Adrenal gland (tissue), 19 donors: ENCODE measurements at places on chromosomes 6 and 20. TPM values are rescaled to one million over a fixed set of nuclear protein-coding genes. Genes with fewer than 3 reads are reported as not detected.

DNA sequence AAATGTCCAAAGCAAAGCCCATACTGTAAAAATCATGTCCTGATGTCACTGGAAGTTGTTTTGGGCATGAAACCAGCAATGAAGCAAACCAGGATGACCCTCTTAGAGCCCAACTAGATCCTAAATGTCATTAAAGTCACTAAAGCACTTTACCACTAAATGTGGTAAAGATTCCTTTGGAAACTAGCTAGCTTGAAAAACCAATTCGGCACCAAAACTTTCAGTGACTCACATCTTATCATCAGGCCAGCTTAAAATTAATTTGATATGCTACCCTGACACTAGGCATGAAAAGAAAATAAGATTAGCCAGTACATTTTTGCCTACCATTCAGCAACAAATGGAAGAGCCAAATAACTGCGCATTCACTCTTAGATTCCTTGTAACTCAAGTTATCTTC is 145.8 kb downstream of the PACRG start:
- no peak overlapping the region for H3K4me3 ChIP-seq
- H3K4me1 ChIP-seq: peaks cover 4% of the 10 kb centered on the region
- H3K36me3 ChIP-seq: no peaks in the 10 kb centered on the region
- no peak overlapping the region for H3K27ac ChIP-seq
- no peak for DNase-seq

DNA sequence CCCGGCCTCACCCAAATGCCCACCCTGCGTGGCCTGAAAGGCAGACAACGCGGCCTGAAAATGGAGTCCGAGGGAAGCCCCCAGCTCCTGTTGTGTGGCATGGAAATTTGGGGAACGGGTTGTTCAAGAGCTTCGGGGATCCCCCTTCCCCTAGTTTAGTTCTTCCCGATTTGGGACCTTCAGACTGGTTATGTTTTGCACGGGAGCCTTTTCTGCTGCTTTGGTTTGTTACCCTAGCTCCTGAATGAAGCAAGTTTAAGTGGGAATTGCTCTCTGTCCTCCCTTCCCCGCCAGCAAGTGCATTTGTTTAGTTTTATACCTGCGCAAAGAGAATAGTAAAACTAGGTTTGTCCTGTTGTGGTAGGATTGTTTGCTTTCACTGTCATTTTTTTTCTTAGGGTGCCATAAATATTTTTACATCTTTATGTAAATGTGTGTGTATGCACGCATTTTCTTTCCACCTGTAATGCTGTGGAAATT is 604 bp downstream of the SH3BGRL2 start:
- DNase-seq: no peak
- peak overlapping the region; percentile 56 for H3K4me3 ChIP-seq
- no peak overlapping the region for H3K27ac ChIP-seq
- H3K4me1 ChIP-seq: peaks cover 10% of the 10 kb centered on the region

DNA sequence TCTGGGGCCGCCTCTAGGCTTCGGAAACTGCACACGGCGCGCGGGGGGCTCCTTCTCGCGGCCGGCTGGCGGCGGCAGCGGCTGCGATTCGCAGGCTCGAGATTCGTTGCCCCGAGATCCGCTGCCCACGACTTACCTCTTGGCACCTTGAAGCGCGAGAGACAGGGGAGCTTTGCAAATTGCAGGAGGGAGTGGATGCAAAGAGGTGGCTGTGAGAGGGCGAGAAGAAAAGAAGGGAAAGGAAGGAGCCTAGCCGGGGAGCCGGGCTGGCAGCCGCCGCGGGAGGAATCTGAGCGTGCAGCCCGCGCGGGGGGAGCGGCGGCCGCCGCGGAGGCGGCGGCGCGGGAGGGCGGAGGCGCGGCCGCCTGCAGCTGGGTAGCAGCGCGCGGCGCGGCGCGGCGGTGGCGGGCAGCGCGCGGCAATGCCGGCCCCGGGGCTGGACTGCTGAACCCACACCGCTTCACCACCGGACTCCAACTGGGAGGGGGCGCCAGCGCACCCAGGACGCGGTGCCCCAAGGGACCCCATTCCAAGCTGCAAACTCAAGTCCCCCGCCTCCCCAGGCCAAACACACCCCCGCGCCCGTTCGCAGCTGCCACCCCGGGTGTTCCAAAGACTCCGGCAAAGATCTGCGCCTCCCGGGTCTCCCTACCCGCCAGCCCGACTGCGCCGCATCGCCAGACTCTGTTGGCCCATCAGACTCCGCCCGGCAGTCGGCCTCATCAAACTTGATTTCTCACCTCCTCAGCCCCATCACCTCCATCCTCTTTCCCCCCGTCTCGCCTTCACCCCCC is 44.2 kb upstream of the SUPT3H start:
- DNase-seq: peak; percentile 49
- no peak overlapping the region for H3K27ac ChIP-seq
- H3K4me1 ChIP-seq: peaks cover 28% of the 10 kb centered on the region
- no peaks in the 10 kb centered on the region for H3K36me3 ChIP-seq

GRCh38 chr20:34941226-34941625 is 14.4 kb downstream of the GSS start:
- no peaks in the 10 kb centered on the region for H3K36me3 ChIP-seq
- DNase-seq: no peak
- H3K4me1 ChIP-seq: no peaks in the 10 kb centered on the region

Gene TGIF2
- total RNA-seq: 11.3 TPM

Gene MRAP2
- 5.6 TPM for total RNA-seq

Gene NNAT
- total RNA-seq: 6.6 TPM

Gene GJA10
- not detected for total RNA-seq
